AG04449 (cell line): ENCODE measurements at places on chromosomes 6 and 20.

DNA sequence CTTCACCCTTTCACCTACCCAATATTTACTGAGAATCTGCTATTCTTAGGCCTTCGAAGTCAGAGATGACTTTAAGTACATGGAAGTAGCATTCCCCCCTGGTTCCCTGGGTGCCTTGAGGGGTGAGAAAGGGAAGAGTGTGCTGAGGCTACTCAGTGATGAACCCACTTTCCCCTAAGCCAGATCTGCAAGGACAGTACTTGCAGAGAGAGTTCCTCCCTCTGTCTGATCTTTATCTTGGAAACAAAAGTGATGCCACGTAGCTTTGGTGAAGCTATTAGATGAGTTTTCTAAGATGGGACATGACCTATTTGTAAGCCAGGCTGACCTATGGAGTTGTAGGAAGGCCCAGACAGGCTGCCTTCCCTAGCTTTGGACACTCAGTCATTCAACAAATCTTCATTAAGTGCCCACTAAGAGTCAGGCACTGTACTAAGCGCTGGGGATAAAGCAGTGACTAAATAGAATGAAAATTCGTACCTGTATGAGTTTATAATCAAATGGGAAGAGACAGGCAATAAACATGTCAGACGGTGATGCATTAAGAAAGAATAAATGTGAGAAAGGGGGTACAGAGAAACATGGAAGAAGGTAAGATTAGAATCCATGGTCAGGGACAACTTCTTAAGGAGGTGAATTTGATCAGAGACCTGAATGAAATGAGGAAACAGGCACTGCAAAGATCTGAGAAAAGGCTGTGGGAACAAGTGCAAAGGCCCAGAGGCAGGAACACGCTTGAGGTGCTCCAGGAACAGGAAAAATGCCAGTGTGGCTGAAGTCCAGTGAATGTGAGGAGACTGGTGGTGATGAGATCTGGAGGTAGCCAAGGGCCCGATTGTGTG lies 42.2 kb downstream of the BCL2L1 start:
- no peak for DNase-seq

DNA sequence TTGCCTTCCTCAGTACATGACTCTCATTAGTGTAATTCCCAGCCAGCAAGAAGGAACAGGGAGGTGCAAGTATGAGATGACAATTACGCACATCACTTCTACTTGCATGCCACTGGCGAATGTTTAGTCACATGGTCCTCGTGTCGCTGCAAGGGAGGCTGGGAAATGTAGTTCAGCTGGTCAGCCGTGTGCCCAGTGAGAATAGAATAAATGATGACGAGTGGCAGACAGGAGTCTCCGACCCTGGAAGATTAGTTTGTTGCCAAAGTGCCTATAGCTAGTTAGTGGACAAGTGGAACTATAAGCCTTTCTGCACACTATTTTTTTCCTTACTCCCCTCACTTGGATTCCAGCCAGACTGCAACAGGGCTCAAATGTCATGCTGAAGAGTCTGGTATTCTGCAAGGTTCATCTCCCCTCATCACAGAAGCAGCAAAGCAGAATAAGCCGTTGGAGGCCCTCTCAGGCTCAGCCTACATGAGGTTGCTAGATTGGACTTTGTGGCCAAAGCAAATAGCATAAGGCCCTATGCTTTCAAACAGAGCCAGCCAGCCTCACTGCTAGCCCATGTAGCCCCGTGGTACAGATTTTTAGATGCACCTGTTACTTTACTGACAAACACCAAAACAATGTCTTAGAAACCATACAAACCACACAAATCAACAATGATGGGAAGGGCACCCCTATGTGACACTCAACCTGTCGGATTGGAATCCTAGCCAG lies 9.7 kb downstream of the LINC00237 start:
- DNase-seq = no peak

DNA sequence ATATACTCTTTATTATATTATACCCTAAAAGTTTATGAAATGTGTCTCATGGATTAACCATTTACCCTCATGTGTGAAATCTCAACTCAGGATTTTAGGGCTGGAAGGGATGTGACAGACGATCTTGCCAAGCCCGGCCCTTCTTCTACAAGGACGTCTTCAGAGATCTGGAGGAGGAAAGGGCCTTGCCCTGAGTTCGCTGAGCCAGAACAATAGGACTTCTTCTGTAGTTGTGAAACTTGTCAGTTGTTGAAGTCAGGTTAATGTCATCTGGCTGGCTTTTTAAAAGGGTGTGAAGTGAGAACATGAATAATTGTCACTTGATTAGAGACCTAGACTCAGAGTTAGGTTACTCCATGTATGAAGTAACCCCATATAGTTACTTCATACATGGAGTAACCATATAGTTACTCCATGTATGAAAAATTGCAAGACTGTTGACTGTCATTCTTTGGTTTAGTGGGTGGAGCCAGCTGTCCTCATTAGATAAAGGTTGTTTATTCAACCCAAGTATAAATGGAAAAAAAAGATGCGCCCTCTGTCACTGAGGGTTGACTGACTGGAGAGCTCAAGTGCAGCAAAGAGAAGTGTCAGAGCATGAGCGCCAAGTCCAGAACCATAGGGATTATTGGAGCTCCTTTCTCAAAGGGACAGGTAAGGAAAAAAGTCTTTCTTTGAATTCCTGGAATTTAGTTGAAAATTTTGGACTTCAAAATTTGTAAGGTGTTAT lies at the start of gene ARG1:
TSS of gene ARG1 (plus strand) at position 541 of the 730 bp plus-strand sequence. CDS start at position 598, 57 bp downstream.
- DNase-seq = no peak

GRCh38 chr6:7166410-7167293 lies 58.9 kb downstream of the RREB1 start:
- DNase-seq = no peak

DNA sequence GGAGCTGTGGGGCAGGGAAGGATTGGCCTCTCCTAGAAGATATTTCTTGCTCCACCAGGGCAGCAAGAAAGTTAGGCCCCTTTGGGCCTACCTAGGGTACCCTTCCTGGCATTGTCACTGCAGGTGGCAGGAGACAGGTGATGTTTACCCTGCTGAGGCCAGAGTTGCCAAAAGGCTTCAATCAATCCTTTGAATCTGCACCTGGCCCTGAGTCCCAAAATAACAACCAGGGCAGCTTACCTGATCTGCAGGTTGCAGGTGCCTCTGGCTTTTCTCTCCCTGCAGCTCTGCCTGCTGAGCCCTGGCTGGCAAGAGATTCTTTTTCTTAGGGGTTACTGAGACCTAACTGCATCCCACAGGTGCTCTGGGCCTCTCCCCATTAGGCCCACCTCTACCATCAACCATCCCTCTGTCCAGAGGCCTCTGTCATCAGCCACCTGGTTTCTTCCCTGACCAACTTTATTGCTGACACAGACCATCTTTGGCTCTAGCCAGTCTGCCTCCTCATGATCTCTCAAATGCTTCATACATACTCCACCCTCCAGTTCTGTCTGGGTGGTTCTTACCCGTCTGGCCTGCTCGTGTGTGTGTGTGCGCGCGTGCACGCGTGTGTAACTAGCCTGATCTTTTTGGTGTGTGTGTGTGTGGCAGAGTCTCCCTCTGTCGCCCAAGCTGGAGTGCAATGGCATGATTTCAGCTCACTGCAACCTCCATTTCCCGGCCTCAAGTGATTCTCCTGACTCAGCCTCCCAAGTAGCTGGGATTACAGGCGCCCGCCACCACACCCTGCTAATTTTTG lies 13.7 kb downstream of the BCL2L1 start:
- no peak for DNase-seq

DNA sequence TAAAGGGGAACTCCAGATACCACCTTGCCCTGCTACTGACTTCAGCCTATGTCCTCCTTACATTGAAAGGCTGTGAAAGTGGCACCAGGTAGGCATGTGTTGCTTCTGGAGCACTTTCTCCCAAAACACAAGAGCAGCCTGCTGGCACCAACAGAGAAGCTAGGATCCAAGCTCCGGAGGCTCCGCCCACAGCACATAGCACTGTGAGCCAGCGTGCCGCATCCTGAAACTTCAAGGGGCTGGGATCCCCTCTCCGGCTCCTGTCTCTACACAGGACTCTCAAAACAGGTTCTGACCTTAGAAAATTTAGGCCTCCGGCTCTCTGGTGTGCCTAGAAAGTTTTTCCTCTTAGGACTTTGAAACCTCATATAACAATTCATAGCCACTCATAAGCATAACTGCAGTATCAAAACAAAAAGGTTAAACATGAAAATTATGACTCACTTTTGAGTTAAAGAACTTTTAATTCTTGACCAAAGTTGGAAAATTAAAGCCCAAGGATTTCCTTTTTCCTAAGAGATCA lies 41.1 kb downstream of the EZR start:
- DNase-seq = no peak

DNA sequence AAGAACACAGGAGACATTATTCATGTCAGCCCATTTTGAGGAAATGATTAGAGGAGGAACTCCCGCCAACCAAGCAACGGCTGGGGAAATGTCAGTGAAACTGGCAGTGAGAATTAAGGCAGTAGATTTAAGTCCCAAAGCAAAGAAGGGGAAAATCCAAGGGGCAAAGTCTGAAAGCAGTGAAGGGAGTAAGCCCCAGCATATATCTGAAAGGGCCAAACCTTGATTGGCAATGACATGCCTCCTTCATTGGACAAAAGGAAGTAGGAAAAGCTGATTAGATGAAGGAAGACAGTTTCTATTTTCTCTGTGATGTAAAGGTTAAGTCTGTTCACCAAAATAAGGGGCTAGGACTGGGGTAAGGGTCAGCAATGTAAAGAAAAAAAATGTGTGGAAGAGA lies 190.3 kb downstream of the RNF144B start:
- DNase-seq = no peak

- no peak for DNase-seq
These were observed 157.1 kb upstream of the SMLR1 start for GRCh38 chr6:130670142-130670541.

- DNase-seq = no peak
These were observed 258.5 kb downstream of the HACE1 start for GRCh38 chr6:104601131-104601651.

GRCh38 chr6:150276168-150276936 lies 92.5 kb upstream of the IYD start:
- no peak for DNase-seq

GRCh38 chr6:31118178-31118577 lies 2.1 kb downstream of the CDSN start:
- no peak for DNase-seq

- no peak for DNase-seq
These were observed 13.6 kb downstream of the FGD2 start for GRCh38 chr6:37019065-37019450.

DNA sequence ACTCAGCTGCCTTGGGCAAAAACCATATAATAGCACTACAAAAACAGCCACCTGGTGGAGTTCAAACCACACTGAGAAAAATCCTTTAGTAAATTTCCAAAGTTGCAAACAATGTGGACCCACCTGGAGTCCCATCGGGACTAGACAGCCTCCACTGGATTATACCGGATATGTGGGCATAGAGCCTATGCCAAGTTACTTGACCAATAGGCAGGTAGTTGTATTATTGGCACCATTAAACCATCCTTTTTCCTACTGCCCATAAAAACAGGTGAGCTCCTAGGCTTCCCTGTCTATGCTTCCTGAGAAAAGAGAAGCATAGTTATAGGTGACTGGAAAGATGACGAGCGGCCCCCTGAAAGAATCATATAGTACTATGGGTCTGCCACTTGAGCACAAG lies 51.7 kb upstream of the ADGRF4 start:
- no peak for DNase-seq

GRCh38 chr6:12716298-12716916 lies at the start of gene PHACTR1:
PHACTR1 (plus strand) TSS chr6:12716767.
- no peak for DNase-seq

DNA sequence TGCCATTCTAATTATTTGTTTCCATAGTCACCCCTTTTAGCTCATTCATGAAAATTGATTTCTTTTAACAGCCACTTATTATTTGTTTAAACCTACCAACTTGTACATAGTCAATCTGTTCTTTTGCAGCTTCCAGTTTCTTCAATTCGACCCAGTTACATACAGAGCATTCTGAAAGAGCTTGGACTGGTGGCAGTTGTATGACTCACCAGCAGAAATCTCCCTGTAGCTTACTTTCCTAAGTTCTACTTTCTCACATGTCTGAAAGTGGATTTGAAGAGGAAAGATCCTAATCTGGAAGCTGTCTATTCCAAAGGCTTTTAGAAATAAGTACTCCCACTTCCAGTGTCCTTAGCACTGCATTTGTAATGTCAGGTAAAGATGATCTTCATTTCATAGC lies 447.9 kb downstream of the HTR1B start:
- peak; percentile 21 for DNase-seq

DNA sequence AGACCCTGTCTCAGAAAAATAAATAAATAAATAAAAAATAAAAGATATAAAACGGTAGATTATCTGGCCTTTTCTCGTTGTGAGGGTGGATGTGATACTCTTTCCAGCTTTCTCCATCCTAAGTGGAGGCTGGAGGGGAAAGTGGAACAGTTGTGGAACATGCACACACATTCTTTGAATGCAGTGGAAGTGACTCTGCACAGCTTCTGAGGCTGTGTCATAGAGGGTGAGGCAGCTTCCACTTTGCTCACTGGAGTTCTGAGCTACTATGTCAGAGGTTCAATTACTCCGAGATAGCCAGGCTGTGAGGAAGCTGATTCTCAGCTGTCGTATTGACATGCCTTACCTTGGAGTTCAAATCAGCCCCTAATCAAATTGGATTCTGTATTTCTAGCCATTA lies 82.2 kb downstream of the CHMP4B start:
- DNase-seq = peak; percentile 41

- DNase-seq = no peak
These were observed 115.0 kb downstream of the IPCEF1 start for GRCh38 chr6:154241581-154241980.

DNA sequence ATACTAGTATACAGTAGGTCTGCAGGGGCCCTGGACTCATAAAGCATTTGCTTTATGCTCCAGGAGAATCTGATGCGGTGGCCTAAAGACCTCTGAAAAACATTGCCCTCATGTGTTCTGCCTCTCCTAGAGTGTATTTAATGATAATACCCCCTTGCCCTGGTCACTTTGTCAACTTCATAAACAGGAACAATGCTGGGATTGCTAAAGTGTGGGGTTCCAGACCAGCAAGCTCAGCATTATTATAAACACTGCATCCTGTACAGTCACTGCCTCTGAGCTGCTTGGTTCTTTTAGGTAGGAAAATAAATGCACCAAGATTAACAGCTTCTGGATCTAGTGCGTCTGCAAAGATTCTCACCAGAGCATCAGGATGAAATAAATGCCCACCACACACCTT lies 12.2 kb downstream of the TREM1 start:
- DNase-seq = no peak

DNA sequence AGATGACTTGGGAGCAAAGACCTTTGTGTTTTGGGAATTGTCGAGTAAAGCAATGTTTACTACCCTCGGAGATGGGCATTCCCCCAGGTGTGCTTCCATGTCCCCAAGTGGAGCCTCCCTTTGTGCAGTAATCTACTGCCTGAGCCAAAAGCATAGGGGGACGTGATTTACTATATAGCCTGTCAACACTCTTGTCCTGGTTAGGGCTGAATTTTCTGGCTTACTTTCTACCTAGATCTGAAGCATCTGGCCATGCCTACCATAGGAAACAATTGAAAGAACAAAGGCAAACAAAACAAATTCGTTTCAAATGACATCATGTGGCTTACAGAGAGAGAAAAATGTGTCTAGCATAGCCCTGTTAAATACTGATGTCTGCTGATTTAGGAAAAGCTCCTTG lies 350.6 kb downstream of the SAMD5 start:
- no peak for DNase-seq
